ENCODE measurements at places on chromosomes 3 and 15.

DNA sequence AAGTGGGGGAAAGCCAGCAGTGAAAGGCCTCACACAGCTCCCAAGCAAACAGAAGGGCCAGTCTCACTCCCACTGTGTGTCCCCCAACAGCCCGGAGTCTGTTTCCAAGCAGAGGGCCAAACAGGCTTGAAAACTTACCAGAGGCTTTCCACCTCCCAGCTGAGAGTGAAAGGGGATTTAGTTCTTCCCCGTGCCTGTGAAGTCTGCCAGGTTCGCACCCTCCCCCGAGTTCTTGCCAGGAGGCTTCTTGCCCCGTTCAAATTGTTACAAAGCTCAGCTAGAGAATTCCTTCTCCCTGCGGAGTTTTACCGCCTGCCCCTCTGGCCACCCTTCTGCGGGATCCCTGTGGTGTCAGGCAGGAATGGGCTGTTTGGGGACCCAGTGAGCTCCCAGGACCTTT, 68.0 kb upstream of the WNT7A start:
- no peak for DNase-seq

DNA sequence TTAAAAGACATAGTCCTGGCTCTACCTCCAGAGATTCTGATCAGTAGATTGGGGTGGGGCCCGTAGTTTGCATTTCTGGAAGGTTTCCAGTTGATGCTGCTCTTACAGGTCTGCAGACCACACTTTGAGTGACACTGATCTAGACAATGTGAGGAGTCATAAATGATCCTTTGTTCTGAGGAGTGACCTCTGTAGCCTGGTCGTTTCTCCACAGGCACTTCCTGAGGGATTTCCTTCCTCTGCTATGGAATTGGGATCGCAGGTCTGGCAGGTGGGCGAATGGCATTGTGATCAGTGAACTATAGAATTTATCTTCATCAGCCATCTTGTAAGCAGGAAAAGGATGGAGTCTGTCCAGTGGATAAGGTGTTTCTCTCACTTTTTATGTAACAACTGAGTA, 5.5 kb downstream of the GFM1 start:
- no peak for DNase-seq

GRCh38 chr3:143855183-143855582, 6.9 kb upstream of the SLC9A9 start:
- no peak for DNase-seq

- DNase-seq: no peak
Observed at GRCh38 chr3:138135146-138135832, 3.1 kb upstream of the A4GNT start.

GRCh38 chr3:12798559-12799179, 2.2 kb downstream of the CAND2 start:
- DNase-seq: no peak

DNA sequence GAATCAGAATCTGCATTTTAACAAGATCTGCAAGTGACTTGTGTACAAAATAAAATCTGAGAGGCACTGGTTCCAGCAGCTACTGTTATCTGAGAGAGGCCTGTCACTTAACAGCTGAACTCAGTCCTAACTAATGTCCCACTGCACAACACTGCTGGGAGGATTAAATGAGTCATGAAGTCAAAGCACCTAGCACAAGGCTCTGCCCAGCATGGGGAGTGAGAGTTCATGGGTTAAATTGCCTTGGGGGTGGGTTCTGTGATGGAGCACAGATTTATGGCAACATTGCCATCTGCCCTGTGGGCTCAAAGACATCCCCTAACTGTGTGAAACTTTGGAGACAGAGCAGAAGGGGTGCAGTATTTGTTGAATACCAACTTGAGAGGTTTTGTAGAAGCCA, 250.9 kb downstream of the PLCL2 start:
- DNase-seq: no peak

DNA sequence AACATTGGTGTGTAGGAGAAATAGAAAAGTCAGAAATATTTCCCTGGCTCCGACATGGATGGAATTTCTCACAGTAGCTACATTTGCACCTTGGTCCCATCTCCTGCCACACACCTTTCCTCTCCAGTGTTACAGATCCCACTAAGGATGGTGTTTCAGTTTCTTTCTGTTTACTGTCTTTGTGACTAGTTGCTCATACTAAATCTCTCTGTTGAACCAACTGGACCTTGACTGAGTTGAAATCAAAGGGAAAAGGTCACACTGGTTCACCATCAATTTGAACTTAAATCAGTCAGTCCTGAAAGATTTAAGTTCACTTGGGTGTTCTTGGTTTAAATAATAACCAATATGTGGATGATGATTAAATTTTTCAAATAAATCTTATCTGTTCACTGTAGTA, 754.2 kb downstream of the OTOL1 start:
- DNase-seq: no peak

DNA sequence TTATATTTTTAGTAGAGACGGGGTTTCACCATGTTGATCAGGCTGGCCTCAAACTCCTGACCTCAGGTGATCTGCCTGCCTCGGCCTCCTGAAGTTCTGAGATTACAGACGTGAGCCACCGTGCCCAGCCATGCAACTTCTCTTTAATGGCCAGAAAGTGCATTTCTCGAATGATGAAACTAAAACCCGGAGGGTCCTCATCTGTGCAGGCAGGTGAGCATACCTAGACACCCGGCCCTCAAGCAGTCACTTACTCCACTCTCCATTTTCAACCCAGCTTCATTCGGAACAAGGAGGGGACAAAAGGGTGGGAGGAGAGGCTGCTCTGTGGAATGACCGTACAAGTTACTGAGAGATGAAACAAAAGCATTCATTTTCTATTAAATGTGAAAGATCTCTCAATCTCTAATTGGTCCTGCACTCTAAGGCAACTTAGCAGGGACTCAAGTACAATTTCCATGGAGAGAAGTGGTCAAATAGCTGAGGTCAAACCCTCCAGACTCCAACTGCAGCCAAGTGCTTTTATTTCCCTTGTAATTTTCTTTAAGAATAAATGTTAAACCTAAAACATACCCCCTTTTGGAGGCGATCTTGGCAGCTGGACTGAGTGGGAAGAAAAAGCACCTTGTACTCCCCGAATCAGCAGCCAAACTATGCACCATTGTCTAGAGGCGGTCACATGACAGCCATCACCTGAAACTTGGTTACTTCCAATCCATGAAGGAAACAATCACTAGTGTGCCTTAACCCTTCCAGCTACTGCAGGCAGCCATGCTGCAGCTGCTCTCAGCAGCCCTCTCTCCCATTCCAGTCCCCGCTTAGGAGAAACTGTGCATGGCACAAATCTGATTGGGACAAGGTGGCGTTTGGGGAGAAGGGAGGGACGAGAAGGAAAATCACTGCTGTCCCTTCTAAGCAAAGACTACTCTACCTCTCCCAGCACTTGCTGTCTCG, 62.2 kb downstream of the VGLL4 start:
- no peak for DNase-seq

DNA sequence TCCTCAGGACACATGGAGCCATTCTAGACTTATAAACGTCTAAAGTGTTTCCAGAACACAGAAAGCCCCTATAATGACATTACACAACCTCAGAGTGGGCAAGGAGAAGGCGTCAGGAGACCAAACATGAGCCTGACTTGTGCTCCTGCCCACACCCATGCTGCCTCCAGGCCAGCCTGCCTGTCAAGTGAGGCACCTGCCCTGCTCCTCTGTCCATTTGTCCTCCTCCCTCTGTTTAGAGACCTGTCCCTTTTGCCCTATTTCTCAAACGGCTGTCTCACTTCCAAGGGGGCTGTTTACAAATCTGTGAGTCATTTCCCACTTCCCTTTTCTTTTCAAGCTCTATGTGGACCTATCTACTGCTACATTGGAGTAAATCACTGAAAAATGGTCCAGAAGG, 21.0 kb downstream of the ZDHHC3 start:
- DNase-seq: no peak

DNA sequence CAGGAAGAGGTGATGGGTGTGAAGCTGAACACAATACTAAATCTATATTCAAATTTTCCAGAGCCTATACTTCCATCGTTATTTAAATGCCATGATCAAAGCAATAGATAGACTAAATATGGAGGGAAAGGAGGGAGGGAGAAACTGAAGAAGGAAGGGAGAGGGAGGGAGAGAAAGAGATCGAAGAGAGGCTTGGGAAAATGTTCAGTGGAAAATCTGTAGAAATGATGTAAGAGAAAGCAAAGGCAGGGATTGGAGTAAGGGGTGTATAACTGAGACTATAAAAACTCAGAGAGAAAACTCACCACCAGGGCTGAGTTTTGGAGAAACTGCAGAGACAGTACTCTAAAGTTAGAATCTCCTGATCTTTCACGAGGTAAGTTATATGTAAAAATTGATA, at the start of gene OSTN:
OSTN (plus strand) TSS at position 310 of the 400 bp plus-strand sequence. CDS start 13,292 bp downstream, outside the sequence.
- no peak for DNase-seq

GRCh38 chr3:146625186-146625775, 20.1 kb upstream of the PLSCR5 start:
- no peak for DNase-seq

GRCh38 chr3:58073301-58074108, 65.3 kb downstream of the FLNB start:
- no peak for DNase-seq

- DNase-seq: no peak
Observed at GRCh38 chr15:44545913-44546802, 9.2 kb downstream of the EIF3J start.

- DNase-seq: no peak
Observed at GRCh38 chr15:74257105-74257504, 21.0 kb downstream of the CCDC33 start.

- no peak for DNase-seq
Observed at GRCh38 chr3:52422669-52423068, 22.2 kb downstream of the SEMA3G start.

DNA sequence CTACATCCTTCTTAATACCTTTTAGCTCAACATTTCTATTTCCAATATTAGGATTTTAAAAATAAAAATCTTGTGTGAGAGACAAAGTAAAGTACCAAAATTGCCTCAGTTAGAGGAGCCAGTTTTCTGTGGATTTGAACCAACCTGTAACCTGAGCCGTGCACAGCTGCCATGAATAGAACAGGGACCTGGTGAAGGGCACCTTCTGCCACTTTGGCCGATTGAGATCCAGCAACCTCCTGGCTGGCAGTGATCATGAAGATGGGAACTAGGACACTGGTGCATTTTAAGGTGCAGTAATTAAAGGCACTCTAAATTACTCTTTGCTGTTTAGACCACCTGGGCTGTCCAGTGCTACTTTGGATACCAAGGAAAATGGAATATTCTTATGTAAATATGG, 34.3 kb upstream of the TRAK1 start:
- DNase-seq: no peak

GRCh38 chr3:17535274-17535673, 207.2 kb downstream of the TBC1D5 start:
- no peak for DNase-seq

DNA sequence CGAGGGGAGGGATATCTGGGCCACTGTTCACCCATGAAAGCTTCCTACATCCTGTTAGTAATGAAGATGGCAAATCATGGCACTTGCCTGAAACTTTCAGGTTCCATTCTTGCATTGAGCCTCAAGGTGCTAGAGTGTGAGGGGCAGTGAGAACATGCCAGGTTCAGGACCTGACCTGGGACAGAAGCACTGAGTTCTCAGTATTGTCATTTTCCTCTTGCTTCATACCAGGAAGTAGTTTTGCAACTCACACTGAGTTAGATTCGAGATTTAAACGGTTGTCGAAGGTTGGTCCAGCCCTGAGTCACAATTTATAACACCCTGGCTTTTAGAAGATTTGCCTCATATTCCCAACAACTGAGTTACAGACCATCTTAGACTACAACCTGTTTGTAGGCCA, 11.8 kb upstream of the MEIS2 start:
- no peak for DNase-seq

- no peak for DNase-seq
Observed at GRCh38 chr3:14609506-14609905, 42.1 kb upstream of the CCDC174 start.

DNA sequence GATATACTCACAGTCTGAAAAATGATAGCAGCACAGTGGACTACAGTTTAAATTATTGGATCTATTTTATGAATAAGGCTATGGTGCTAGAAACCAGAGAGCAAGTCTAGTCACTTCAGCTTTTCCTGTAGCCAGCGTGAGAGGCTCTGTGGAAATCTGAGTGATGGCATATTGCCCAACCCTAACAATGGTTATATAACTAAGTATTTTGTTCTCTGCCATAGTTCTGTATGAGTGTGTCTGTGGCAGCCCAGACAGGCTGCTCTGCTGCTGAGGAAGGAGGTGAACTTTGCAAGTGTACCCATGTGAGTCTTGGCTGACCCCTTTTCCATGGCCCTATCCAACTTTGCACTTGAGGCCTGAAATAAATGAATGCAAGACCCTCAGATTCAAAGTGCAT, 105.7 kb downstream of the LRTM1 start:
- DNase-seq: no peak

DNA sequence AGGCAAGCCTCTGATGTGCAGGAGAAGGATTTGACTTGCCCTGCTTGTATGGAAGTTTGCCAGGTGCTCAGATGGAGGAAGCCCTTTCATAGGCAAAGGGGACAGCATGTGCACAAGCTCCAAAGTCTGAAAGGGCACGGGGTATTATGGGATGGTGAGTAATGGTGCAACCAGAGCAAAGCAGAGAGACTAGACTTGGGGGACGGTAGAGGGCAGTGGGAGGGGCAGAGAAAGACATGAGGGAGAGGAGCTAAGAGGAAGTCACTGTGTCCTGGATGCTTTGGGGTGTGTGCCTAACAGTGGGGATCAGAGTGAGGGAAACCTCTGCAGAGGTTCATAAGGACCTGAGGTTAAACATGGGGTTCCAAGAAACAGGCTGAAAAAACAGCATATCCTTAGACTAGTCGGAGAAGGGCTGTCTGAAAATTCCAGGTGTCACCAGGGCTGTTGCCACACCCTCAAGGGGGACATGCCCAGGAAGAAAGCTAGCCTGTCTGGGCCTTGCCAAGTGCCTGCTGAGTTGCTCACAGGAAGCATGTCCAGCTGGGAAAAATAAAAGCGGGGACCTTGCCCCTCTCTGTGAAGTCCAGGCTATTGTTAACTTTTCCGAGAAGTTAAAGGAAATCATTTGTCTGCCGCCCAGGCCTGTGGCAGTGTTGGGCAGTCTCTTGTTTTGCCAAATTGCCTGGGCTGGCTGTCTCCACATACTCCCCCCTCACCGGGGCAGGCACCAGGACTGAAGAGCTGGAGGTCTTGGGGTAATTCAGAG, 47.1 kb downstream of the HRH1 start:
- DNase-seq: no peak

GRCh38 chr3:52028572-52028971, 27.8 kb downstream of the DUSP7 start:
- DNase-seq: no peak

- DNase-seq: no peak
Observed at GRCh38 chr3:64691051-64691450, 3.3 kb upstream of the ADAMTS9 start.
